Activated naive CD4-positive, alpha-beta T cell treated with anti-CD3 and anti-CD28 coated beads for 36 hours (primary cell): ENCODE measurements at places on chromosomes 3 and 15. TPM values are rescaled to one million over a fixed set of nuclear protein-coding genes. Genes with fewer than 3 reads are reported as not detected.
A peak's percentile ranks its signal among the peaks of the same experiment; 100 is the strongest.

The CTXND1 gene
- not detected for total RNA-seq

The SEMA5B gene
- not detected for total RNA-seq

DNA sequence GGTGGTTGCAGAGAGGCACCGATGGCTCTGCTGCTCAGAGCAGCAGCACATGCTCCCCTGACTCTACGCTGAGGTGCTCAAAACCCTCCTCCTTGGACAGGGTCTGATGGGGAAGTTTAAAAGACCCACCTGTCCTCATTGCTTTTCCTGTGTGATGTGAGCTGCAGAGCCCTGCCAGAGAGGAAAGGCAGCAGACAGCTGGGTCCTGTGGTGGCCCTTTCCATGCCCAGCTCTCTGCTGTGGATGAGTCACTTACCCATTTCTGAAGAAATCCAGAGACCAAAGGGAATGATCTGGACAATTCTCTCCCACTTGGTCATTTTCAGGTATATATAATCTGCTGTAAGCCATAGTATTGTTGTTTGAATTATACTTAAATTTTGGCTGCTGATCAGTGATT lies 121.7 kb downstream of the CHDH start:
- DNase-seq = no peak

DNA sequence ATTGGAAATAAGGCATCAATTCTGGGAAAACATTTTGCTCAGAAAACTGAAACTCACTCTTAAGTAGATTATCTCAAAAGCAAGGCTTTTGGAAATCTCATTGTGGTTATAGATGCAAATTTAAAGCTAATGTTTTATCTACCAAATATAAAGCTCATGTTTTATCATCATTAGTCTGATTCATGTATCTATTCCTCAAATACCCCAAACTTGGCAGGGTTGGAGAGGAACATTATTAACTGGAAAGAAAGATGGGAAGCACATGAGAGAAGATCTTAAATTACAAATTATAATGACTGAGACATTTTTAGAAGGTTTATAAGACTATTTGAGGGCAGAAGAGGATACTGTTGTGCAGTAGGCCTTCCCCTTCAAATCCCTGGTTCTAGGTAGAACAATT lies 137.3 kb upstream of the TGFBR2 start:
- DNase-seq = no peak

- no peak for DNase-seq
These were observed 7.4 kb upstream of the OCA2 start for GRCh38 chr15:28106294-28107110.

The C3orf70 gene
- total RNA-seq = not detected

The PTX3 gene
- total RNA-seq = not detected

The OR4F6 gene
- not detected for total RNA-seq

The PDIA3 gene
- total RNA-seq = 196 TPM

DNA sequence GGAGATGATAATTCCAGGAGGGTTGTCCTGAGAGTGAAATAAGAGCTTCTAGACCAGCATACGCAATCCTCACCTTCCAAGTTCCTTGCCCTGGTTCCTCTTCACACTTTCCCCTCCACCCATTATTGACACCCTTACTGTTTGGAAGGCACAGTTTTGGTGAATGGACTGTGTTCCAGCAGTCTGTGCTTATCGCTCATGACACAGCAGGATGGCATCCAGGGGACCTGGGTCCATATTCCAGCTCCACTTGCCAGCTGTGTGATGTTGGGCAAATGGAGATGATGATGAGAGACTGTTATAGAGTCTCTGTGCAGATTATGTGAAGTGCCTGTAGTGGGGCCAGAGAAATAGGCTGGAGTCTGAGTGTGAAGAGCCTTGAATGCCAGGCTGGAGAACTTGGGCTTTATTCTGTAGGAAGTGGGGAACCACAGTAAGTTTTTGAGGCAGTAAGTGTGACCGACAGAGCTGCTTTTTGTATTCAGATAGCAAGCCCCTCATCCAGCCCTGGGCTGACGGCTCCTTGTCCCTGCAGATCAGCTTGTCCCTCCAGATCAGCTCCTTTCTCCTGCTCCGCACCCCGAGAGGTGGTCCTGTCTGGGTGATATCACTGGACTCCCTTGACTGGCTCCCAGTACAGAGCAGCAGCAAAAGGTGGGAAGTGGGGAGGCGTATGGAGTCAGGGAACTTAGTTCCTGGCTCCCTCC lies 8.1 kb downstream of the KBTBD13 start:
- DNase-seq = no peak

The TRAT1 gene
- 17.7 TPM for total RNA-seq

The NEK10 gene
- total RNA-seq = 0.26 TPM

DNA sequence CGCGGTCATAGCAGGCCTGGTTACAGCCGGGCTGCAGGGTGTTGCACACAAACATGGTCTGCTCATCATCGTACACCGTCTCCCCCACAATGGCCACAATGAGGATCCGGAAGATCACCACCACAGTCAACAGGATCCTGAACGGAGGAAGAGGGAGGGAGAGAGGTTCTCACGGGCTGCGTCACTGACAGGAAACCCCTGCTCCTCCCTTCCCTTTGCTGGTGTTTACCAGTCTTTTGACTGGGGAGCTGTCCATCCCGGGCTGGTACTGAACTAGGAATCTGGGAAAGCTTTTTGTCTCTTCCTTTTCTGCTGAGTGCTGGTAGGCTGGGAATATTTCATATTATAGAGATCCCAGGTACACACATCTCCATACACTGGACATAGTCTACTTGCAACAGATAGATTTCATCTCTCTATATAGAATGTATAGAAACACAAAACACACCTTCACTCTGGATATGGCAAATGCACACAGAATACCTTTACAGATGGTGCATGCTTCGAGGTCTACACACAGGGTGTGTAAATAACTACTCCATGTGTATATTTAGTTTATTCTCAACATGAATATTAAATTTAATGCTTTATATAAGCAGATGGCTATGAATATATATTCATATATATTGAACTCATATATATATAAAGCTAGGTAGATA lies 1.4 kb downstream of the GJD2 start:
- DNase-seq = peak; percentile 11

DNA sequence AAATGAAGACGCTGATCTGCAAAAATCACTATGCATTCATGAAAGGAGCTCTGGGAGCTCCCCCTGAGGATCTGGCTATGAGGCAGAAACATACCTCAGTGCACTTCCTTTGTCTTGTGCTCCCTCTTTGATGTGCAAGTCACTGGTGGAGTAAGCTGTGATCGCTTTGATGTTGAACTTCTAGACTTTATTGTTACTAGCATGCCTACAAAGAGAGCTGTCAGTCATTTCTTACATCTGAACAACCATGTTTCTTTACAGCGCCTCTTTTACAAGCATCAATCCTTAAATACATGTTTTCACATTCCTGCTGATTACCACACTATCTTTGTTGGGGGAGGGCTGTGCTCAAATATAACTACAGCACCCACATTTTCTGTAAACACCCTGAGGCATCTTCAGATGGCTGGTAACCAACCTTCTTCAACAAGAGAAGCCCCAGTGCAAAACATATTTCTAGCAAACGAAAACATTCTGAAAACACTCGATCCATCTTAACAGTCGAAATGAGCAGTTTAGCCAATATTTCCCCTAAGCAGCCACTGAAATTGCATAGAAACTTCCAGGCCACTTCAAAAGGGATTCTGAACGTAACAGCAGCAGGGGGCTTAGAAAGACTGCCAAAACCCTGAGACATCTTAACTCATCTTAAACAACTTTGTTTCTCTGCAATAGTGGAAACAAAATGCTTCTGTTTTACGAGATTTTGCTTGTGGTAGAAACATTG lies 101.9 kb upstream of the ICE2 start:
- DNase-seq = peak; percentile 73

GRCh38 chr15:94620632-94621031 lies 389.3 kb downstream of the MCTP2 start:
- no peak for DNase-seq

The WDR93 gene
- not detected for total RNA-seq

DNA sequence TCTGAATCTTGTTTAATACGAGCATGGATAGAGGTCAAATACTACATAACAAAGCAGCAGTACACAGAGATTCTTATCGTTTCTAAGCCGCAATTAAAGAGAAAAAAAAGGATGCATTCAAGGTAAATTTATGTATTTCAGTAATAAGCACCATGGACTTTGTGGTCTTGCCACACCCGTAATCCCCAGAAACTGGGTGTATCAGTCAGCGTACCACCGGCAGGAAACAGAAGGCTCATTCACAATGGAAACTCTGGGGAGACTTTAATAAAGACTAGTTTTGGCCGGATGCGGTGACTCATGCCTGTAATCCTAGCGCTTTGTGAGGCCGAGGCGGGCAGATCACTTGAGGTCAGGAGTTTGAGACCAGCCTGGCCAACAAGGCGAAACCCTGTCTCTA lies 81.9 kb upstream of the ZNF280D start:
- DNase-seq = no peak

GRCh38 chr3:77320514-77320913 lies 280.6 kb downstream of the ROBO2 start:
- no peak for DNase-seq

GRCh38 chr3:113947372-113948014 lies at the start of gene ZDHHC23:
Gene ZDHHC23 (plus strand): TSS chr3:113948013. CDS start chr3:113948803, 790 bp downstream.
- DNase-seq = peak; percentile 61

The ACOX2 gene
- total RNA-seq = not detected

DNA sequence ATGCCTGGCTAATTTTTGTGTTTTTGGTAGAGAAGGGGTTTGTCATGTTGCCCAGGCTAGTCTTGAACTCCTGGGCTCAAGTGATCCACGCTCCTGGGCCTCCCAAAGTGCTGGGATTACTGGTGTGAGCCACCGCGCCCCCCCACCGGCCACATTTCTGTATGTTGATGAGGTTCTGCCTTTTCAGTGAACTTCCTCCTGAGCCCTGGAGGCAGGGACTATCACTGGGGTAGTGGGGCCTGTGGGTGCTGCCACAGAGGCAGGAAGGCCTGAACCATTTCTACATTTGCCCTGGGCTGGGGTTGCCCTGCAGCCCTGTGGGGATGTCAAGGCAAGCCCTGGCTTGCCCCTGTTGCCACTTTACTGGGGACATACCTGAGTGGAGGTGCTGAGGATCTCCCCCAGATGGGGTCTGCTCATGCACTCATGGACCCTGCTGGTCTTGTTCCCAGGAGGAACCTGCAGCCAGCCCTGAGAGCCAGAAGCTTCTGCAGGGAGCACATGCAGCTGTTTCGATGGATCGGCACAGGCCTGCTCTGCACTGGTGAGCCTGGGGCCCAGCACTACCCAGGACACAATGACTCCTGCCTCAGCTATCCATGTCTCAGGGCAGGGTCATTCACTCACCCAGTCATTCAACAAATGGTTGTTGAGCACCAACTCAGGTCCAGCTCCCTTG lies 5.7 kb downstream of the SLC28A1 start:
- DNase-seq = no peak

DNA sequence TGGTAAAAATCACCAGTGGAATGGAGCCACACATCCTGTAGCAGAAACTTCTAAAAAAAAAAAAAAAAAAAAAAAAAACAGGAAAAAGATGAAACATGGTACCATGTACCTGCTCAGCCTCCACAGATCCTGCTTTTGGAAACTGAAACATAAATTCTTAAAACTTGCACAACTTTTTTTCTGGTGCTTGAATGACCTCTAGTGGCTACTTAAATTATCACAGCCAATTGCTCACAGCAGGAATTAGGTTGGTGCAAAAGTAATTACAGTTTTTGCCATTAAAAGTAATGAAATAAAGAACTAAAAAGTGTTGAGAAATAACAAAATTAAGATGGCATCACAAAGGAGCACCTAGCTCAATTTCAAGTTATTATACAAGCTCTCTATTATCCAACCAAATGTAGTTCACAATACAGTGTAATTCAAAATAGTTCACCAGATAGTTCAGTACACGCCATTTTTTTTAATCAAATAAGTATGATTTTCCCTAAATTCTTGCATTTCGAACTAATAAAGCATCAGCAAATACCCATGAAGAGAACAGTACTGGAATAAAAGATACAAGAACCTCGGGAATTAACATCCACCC lies 80.6 kb downstream of the ULK4 start:
- DNase-seq = no peak

The LDHAL6B gene
- not detected for total RNA-seq

DNA sequence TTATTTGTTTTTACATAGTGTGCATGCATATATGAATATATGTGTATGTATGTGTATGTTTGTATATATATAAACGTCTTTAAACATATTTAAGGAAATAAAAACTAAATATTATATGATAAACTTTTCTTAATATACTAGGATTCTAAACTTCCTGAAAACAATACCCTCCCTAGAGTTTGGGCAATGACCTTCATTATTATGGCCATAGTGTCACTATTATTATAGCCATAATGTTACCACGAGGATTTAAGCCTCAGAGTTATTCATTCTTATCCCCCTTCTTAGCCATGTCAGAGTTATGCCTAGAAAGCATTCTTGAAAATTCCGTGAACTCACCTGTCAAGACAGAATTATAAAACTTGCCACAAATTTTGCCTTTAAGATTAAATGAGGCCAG lies 335.5 kb downstream of the ERC2 start:
- no peak for DNase-seq

DNA sequence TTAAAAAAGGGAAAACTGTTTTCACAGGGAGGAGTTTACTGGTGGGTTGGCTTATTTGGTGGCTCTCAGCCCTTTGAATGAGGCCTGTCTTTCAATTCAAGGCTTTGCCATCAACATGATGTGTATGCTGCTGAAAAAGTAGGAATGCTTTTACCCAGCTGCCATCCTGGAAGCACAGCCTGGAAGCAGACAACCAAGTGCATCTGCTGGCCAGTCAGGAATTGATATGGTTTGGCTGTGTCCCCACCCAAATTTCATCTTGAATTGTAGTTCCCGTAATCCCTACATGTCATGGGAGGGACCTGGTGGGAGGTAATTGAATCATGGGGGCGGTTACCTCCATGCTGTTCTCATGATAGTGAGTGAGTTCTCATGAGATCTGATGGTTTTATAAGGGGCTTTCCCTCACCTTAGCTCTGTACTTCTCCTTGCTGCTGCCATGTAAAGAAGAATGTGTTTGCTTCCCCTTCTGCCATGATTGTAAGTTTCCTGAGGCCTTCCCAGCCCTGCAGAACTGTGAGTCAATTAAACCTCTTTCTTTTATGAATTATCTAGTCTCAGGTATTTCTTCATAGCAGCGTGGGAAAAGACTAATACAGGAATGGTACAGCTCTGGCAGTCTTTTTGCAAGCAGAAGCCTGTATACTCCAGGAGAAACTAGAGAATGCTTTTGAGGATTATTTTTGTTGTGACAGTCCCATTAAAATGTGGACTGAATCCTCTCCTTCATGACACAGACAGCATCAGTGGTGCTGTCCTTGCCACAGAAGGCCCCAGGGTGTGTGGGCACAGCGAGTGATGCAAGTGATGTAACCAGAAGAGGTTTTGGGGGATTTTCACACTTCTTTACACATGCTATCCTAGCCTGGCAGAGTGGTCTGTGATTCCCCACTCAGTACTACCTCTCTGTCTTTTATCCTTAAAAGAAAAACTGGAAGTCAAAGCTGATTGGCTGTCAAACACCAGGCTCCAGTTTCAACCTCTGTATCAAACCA lies 20.0 kb downstream of the PLCL2 start:
- peak; percentile 60 for DNase-seq
